ENCODE measurements at places on chromosomes 4 and X. TPM values are rescaled to one million over a fixed set of nuclear protein-coding genes. Genes with fewer than 3 reads are reported as not detected.

The SAGE1 gene
- total RNA-seq: 14.1 TPM

The SGMS2 gene
- 25.6 TPM for total RNA-seq

The DRP2 gene
- 0.19 TPM for total RNA-seq

The FREM3 gene
- not detected for total RNA-seq

The KLF8 gene
- not detected for total RNA-seq

The RBMXL3 gene
- not detected for total RNA-seq

The FAM9C gene
- total RNA-seq: not detected

The FGF16 gene
- total RNA-seq: not detected

The ODAPH gene
- total RNA-seq: not detected

The TRAM1L1 gene
- total RNA-seq: 1.5 TPM

The MOSPD2 gene
- total RNA-seq: 16.1 TPM

The EVC gene
- 20.7 TPM for total RNA-seq
